ENCODE measurements at places on chromosomes 1 and 21.

GRCh38 chr21:29245863-29246262 is 52.9 kb upstream of the BACH1 start:
- DNase-seq = no peak

DNA sequence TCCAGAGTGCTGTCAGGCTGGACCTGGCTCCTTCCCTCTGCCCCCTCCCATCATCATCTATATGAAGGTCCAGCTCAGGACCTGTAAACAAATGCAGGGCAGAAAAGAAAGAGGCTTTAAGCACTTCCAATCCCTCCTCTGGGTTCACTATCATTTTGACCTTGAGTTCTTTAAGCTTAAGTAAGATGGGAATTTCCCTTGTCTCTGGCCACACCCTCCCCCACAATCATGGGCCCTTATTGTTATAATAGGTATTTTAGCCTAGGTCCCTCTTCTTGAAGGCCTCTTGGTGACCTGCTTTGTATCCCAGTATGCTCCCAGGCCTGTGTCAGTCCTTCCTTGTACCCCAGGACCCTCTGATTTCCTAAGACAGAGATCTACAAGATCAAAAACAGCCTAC is 45.1 kb upstream of the EPS15 start:
- DNase-seq = no peak

DNA sequence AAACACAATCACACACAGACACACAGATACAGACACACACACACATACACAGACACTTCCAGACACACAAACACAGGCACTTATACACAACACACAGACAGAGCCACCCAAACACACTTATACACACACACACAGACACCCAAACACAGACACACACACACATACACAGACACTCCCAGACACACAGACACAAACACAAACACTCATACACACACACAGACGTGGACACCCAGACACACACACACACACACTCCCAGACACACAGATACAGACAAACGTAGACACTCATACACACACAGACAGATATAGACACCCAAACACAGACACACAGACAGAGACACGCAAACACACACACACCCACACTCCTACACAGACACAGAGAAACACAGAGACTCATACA is 272.1 kb downstream of the GRIK3 start:
- DNase-seq = no peak

DNA sequence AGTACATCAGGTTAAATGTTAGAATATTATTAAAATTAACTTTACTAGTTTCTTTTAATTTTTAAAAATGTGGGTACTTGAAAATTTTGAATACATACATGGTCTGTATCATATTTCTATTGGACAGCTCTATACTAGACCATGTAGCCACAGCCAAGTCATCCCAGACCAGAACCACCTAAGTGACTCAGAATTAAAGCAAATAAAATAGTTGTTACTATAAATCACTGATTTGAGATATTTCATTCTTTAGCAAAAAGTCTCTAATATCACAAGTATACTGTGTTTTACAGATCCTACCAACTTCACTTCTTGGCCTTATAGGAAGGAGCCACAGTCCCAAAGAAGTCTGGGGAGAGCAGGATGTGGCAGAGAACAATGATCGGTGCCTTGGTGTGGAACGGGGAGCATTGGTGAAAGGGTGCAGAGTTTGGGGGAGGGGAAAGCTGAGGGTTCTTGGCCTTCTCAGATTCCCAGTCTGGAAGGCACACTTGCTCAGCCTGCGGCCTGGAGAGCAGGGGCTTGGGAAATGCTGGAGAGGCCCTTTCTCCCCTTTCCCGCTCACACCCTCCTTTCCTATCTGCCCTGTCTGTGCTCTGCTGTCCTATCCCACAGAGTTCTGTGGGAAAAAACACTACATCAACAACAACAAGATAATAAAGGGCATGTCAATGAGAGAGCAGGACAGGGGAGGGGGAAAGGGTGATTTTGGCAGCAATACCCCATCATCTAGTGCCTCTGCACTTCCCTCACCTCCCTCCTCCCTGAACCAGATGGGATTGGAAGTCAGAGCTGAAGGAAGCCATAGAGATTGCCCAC is 122.1 kb downstream of the NGF start:
- DNase-seq = no peak

GRCh38 chr1:172483448-172483847 is 39.6 kb upstream of the PIGC start:
- DNase-seq = no peak

- no peak for DNase-seq
These were observed 38.1 kb downstream of the PLEKHA6 start for GRCh38 chr1:204321665-204322064.

DNA sequence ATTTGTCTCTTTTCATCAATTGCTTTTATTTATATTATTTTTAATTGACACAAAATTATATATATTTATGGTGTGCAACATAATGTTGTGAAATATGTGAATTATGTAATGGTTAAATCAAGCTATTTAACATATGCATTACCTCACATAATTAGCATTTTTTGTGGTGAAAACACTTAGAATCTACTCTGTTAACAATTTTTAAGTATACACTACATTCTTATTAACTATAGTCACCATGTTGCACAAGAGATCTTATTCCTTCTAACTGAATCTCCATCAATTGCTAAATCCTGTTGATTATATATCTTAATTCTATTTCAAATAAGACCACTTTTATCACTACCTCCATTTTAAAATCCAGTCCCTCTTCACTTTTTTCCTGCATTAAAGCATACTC is 42.5 kb downstream of the PLPPR5 start:
- no peak for DNase-seq

GRCh38 chr1:58785442-58786058 is 1.7 kb upstream of the JUN start:
- no peak for DNase-seq

DNA sequence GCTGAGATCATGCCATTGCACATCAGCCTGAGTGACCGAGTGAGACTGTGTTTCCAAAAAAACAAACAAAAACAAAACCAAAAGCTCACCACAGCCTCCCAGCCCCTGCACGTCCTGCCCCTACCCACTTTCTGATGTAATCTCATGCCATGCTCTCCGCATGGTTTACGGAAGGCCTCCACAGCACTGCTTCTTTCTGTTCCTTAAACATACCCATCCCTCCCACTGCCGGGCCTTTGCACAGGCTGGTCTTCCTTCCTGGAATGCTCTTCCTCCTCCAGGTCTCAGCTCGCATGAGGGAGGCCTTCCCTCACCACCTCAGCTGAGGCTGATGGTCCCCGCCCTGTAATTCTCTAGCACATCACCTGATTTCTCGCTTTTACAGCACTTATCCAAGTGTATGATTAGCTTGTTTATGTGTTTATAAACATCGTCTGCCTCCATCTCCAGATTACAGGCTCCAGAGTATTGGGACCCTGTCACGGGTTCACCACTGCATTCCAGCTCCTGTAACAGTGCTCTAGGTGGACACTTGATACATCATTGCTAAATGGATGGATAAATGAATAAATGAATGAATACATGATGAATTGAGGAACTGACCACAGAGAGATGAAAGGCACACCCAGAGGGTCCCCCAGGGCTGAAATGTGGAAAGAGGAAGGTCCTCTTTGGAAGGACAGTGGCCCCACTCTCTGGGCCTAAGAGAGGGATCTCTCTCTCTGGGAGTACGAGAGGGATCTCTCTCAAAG is 22.1 kb downstream of the TCEA3 start:
- no peak for DNase-seq

- no peak for DNase-seq
These were observed 485.7 kb upstream of the BRINP3 start for GRCh38 chr1:190963321-190963720.

DNA sequence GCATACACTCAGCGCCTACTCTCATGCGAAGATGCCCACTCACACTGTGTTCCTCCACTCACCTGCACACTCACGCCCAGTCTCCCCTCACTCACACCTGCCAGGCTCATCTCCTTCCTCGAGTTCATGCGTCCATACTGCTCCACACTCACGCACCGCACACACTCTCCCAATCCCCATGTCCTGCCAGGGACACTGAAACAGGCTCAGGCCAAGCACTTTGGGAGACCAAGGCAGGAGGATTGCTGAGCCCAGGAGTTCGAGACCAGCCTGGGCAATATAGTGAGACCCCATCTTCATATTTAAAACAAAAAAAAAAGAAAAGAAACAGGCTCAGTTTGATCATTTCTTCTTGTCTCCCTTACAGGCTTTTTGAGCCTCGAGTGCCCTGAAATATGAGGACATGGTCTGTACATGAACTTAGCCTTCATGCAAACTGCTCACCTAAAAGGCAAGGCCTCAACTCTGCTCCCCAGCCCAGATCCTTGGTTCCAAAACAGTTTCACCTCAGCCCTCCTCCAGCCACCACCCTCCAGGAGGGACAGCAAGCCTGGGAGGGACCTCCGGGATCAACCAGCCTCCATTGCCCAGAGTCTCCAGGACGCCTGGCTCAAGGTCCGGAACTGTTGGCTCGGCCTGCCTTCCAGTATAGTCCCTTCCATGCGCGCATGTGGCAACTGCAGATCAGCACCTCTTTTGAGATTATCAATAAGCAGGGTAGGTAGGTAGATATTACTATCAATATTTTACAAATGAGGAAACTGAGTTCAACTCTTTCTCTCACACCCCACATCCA is 2.4 kb upstream of the PTAFR start:
- no peak for DNase-seq

DNA sequence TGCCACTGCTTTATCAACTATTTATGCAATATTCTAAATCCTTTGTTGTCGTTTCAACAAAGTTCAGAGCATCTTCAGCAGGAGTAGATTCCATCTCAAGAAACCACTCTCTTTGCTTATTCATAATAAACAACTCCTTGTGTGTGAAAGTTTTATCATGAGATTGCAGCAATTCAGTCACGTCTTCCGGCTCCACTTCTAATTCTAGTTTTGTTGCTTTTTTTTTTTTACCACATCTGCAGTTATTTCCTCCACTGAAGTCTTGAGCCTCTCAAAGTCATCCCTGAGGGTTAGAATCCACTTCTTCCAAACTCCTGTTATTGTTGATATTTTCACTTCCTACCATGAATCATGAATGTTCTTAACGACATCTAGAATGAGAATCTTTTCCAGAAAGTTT is 14.8 kb upstream of the ETS2 start:
- no peak for DNase-seq

- no peak for DNase-seq
These were observed 19.0 kb upstream of the L1TD1 start for GRCh38 chr1:62175568-62176179.

DNA sequence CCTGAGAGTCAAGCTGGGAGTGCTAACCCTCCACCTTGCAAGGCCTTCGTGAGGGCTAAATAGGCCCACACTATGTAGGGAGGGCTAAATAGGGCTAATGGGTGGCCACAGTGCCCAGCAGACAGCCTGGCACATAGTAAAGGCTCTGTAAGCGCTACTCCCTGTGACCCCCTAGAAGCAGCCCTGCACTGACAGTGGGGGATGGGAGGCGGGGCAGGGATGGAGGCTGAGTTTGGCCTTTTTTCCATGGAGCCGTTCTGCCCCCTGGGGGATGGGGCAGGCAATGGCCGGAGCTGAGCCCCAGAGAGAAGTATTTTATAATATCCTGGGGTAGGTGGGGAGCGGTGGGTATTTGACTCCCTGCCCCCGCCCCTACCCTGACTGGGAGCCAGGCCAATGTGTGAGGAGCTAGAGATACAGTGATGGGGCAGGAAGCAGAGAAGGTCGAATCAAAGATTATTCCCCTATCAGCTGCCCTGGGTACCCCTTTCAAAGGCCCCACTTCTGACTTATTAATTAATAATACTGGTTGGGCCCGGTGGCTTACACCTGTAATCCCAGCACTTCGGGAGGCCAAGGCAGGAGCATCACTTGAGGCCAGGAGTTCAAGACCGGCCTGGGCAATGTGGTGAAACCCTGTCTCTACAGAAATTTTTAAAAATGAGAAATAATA is 42.3 kb downstream of the LACTBL1 start:
- no peak for DNase-seq

DNA sequence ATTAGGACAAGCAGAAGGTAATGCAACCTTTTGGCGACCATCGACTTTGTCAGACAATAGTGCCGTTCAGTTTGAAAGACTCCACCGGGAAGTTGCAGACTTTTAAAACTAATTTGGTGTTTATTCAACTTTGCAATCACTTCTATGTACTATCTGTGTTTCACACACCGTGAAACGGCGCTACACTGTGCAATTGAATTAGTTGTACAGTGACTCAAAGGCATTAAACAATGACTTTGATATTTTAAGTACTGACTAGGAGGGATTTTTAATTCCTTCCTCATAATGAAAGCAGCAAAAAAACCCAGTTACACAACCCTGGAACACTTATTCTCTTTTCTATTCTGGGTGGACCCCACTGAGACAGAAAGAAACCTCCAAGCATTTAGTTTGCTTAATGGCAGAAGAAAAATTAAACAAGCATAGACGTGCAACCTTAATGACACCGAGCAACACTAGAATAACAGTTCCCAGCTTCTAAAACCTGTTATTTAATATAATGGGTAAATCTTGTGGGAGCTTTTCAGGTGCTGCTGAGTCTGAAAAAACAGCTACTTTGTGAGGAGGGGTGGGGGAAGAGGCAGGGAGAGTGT is 176.8 kb downstream of the LMO4 start:
- DNase-seq = no peak

DNA sequence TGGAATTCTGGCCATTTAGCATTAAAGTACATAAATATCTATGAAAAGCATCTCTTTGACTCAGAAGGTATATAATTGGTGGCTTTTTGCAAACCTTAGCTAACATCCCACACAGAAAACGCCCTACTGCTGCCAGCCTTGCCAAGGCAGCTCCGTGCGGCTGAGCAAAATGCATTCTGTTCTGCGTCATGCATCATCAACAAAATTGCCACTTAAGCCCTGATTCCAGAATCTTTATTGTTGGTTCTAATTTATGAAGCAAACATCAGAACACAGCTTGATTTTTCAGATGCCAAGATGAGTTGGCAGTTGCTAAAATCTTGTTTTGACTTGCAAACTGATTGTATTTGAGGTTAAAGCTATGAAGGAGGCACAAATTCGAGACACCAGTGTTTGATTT is 314.9 kb upstream of the DEPDC1 start:
- no peak for DNase-seq

DNA sequence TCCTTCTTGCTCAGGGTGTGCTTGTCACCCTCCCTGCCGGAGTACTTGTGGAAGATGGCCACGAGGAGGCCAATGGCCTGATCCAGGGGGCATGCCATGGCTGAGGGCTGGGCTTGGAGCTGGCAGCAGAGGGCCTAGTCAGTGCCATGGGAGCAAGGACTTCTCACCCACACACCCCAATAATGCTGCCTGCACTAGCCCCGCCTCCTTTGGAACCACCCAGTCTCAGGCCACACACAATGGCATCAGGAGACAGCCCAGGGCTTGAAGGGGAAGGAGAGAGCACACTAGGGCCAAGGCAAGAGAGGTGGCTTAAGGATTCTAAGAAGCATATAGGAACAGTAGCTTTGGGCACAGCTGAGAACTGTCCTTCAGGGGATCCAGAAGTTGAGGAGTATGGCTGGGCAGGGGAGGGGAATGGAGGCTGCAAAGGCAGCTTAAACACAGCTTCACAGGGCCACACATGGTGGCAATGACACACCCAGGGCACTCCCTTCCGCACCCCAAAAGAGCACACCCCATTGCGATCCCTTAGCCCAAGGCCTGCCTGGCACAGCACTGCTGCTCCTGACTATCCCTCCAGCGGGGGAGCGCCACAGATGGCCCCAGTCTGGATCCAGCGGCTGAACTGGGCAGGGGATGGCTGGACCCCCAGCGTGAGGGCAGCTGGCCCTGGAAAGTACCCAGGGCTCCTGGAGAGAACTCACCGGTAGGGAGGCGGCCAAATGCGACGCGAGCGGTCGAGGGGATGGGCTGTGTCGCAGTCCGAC is at the start of gene S100A6:
S100A6 (minus strand) TSS at position 750 of the 770 bp plus-strand sequence; CDS start at position 98, 652 bp downstream.
- peak; percentile 29 for DNase-seq

- peak; percentile 10 for DNase-seq
These were observed 858.0 kb downstream of the USP25 start for GRCh38 chr21:16587681-16588375.
